Pancreas (tissue), 10 donors: ENCODE measurements at places on chromosomes 2 and 18. TPM values are rescaled to one million over a fixed set of nuclear protein-coding genes. Genes with fewer than 3 reads are reported as not detected.

Gene FSIP2
- 0.11 TPM for polyA plus RNA-seq

Gene EVX2
- polyA plus RNA-seq, result 0.02 TPM

Gene CFAP221
- 25.3 TPM for polyA plus RNA-seq

Gene CBLN2
- not detected for polyA plus RNA-seq

Gene G6PC2
- 262 TPM for polyA plus RNA-seq

Gene GAD1
- polyA plus RNA-seq, result 0.84 TPM

Gene CABYR
- 0.33 TPM for polyA plus RNA-seq

Gene SOCS6
- 6.7 TPM for polyA plus RNA-seq

Gene NAT8
- not detected for polyA plus RNA-seq

Gene RAX
- polyA plus RNA-seq, result not detected

Gene BCL2
- 2.0 TPM for polyA plus RNA-seq

Gene NEB
- polyA plus RNA-seq, result 0.99 TPM

Gene FOXI3
- polyA plus RNA-seq, result not detected

Gene TMEM37
- 10.3 TPM for polyA plus RNA-seq

Gene MEIS1
- 57.7 TPM for polyA plus RNA-seq

Gene RTP5
- 0.19 TPM for polyA plus RNA-seq

Gene UGT1A8
- not detected for polyA plus RNA-seq

Gene IL1R2
- 1.9 TPM for polyA plus RNA-seq

Gene SKA1
- 0.05 TPM for polyA plus RNA-seq

Gene TMEM150A
- 36.8 TPM for polyA plus RNA-seq

Gene AGAP1
- 6.8 TPM for polyA plus RNA-seq

Gene TDRD15
- not detected for polyA plus RNA-seq
